HFF-Myc (cell line): ENCODE measurements at places on chromosomes 13 and 19.

GRCh38 chr19:15109768-15110417 lies 2.7 kb downstream of the SYDE1 start:
- no peak for DNase-seq

GRCh38 chr13:25771641-25772478 lies 280.0 kb downstream of the SHISA2 start:
- DNase-seq: no peak

DNA sequence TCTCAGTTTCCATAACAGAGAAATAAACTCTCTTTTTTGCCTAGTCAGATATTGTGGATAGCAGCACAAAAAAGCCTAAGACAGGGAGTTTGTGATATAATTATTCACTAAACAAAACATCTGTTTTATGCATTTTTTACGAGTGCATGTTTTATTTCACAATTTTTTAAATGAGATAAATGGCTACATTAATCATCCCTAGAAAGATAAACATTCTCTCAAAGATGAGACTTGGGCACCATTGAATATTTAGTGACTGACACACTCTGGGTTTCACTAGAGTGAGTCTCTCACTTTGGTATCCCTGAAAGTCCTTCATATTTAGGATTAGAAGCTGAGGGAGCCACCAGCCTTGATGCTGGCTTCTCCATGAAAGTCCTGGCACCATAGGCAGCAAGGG lies 74.3 kb upstream of the LRCH1 start:
- DNase-seq: no peak

DNA sequence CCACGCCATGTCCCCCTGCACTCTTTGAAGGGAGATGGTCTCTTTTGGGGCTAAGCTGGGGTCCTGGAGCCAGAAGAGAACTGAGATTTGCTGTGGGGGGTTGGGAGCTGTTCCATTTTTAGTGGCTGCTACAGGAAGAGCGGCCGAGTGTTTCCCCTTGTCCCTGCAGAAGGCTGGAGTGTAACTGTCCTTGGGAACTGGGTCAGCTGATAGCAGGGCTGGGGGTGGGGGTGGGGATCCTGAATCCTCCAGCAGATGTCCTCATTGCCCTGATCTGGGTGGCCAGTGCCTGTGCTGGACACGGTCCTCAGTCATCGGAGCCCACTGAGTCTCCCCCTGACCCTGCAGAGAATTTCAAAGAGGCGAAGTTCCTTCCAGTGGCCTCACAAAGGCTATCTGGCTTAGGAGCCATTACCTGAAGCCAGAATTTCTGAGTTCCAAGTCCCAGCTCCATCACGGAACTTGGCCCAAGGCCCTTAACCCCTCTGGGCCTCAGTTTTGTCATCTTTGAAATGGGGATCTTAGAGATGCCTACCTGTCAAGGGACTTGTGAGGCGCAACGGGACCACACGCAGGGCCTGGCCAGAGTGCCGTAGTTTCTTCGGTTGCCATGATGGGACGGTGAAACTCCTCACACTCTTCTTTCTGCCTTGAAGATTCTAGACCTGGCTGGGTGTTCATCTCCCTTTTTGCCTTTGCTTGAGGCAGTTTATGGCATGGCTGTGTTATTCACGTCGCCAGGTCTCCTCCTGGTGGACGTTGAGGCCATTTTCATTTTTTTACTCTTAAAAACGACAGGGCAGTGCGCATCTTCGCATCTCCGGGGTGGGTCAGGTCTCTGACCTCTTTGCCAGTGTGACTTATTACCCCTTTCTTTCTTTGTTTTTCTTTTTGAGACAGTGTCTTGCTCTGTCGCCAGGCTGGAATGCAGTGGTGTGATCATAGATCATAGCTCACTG lies 51.9 kb downstream of the DNM2 start:
- no peak for DNase-seq

DNA sequence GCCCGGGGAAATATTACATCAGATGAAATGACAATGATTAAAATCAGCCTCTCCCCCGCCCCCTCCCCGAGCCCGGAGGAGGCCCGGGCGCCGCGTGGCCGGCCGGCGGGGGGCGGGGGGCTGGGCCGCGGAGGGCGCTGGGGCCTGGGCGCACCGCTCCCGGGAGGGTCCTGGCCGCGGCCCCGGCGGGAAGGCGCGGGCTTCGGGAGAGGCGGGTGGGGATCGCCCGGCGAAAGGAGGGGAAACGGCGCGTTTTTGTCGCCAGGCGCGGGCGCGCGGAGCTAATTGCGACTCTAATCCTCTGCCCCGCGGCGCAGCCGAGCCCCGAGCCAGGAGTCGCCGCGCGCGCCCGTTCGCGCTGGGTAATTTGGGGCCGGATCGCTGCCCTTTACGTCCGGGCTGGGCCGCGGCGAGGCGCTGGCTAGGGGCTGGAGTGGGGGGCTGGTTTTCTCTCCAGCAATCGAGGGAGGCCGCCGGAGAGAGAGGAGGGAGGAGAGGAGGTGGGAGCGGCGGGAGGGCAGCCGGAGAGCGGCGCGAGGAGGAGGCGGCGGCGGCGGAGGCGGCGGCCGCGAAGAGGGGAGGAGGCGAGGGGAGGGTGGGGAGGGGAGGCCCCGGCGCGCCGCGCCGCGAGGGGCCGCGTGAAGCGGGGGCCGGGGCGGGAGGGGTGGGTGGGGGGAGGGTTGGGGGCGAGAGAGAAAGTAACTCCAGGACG lies at the start of gene KCTD15:
Gene KCTD15, plus strand, starts transcription at position 707 of the 712 bp plus-strand sequence. CDS start 3,585 bp downstream, outside the sequence.
- DNase-seq: no peak

DNA sequence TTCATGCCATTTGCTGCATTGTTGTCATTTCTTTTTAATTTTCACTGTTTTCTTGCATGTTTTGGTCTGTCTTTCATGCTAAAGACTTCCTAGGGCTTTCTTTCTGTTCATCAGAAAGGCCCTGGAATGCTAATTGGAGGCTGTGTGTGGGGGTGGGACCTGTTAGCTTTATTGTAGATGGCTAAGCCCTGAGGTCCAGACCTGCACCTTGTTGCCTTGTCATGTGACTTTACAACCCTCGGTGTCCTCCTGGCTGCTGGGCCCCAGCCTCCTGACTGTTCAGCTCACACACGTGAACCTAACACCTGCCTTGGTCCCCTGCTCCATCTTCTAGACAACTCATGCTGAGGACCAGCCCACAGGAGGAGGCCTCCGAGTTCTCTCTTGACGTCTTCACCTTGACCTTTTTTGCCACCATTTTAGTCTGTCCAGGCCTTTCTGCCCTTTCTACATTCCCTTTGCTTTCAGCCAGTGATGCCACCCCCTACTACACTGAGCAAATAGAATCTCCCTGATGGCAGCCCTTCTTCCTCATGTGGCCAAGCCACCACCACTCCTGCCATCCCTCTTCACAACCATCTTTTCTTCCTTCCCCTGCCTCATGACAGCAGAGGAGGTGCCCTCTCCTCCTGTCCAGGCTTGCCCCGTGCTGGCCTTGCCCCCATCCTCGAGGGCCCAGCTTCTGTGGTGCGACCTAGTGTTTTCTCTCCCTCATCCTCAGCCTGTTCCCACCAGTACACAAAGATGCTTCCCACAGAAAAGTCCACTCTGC lies 41.4 kb upstream of the GPI start:
- DNase-seq: no peak

DNA sequence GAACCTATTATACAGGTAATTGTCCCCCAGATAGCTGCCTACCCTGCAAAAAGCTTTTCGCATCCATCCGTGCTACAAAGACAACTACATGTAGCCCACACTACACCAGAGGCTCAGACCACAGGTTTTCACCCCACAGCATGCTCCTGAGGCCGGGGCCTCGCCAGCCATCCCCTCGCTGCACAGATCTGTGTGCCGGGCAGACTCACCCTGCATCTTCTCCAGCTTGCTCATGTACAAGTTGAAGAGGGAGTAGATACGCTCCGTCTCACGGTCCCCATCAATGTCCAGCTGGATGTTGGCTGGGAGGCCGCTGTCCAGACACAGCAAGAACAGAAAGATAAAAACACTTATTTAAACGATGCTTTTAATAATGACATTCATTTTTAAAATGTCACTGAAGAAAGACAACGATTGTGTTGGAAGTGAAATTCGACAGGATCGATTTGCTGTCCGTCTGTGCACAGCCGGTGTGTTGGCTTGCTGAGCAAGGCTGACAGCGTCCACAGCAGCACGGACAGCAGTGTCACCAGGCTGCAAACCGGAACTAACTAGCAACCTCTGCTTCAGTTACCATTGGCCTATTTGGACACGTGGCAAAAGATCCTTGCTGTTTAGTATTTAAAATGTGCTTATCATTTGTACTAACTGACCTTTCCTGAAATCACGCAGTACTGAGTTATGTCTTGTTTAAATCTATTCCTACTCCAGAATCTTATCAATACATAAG lies 18.6 kb upstream of the C13orf46 start:
- no peak for DNase-seq

GRCh38 chr13:71624653-71625600 lies 242.1 kb downstream of the DACH1 start:
- DNase-seq: no peak

- no peak for DNase-seq
Measured at GRCh38 chr13:46893798-46894560, 2.9 kb downstream of the HTR2A start.

DNA sequence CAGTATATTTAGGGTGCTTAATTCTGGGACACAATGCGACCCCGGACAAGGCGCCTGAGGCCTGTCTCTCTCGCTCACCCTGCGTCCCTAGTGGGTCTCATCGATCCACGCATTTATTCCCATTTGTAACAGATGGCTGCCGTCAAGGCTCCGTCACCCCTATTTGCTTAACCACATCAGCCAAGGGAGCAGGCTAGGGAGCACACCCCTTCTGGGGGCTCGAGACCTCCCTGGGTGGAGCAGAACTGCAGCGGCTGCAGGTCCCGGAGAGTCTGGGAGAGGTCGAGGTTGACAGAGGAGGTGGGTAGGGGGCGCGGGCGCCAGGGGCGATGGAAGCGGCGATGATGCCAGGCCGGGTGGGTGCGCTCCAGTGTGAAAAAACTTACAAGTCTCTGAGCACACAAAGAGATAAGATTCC lies 507 bp downstream of the ALG5 start:
- DNase-seq: no peak

DNA sequence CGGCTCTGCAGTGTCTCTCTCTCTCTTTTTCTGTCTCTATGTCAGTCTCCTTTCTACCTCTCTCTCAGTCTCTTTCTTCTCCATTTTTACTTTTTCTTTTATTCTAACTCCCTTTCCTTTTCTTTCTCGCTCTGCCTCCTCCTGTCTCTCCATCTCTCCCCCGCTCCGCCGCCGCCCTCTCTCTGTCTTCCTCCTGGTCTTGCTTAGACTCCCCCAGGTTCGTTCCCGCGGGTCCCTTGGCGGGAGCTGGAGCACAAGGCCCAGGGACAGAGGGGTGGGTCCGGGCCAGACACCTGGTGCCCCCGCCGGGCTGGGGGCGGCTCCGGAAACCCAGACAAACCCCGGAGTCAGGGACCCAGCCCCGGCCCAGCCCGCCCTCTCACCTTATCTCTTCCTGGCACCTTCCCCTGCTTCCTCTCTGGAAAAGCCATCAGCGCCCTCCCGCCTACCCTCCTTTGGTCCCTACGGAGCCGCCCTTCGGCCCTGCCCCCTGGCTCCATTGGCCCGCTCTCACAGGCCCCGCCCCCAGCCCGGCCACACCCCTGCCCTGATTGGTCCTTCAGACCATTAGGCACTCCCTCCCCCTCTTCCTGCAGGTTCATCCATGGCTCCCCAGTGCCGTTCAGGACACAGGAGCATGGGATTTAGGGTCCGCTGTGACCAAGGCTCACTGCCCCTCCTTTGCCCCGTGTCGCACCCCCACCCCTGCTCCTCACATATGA lies 15.4 kb upstream of the NOP53 start:
- no peak for DNase-seq

DNA sequence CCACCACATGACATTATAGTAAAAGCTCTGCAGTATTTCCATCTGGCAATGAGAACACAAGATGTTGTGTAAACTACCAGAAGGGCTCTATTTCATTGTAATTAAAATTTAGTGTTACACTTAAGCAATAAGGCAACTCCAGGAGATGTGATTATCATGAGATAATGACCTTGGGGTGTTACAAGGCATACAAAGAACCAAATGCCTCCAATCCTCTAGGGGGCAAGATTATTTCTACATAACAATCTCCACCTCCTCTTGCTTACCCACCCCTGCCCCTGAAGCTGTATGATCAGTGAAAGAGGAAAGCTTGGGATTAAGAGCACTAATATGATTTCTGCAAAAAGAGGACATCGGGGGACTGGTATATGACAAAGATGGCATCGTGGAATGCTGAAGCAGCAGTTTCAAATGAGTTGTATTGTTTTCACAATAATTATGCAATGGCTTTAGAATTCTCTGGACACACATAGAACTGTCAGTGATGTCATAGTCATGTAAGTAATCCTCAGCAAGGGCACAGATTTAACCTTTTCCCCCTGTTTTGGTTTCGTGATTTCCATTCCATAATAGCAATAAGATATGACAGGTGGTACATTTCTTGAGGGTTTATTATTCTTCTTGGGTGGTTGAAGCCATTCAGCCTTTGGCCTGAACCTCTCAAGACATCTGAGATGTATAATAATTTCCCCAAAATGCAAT lies 295.3 kb downstream of the MZT1 start:
- no peak for DNase-seq

- no peak for DNase-seq
Measured at GRCh38 chr13:60114499-60115028, 49.2 kb downstream of the DIAPH3 start.

DNA sequence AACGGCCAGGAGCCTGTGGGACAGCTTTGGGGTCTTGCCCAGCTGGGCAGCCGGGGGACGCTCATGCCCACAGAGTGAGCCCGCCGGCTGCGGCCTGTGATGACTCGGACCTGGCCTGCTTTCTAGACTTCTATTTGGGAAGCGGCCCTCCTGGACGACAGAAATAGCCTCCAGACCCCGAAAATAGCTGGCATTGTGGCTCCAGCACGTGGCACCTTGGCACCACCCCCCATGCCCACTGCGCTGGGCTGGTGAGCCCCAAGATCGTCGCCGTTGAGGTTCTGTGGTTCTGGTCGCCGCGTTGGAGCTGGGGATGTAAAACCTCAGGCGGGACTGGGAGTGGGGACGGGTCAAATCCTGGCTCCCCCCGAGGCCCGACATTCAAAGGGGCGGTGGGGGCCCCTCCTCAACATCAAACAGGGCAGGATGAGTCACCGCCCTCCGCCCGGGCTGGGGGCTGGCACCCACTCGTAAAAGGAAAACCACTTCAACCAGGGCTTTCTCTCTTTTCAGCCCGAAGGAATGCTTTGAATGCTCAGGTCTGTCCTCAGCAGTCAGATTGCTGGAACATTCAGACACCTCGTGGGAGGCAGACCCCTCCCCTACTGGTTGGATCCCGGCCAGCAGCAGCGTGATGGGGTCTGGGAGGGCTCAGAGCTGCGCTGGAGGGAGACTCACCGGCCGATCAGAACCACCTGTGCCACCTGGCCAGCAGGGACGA lies 42.1 kb downstream of the GADD45B start:
- no peak for DNase-seq
